ENCODE measurements at places on chromosomes 6 and 20. TPM values are rescaled to one million over a fixed set of nuclear protein-coding genes. Genes with fewer than 3 reads are reported as not detected.

Gene CST3
- 0.82 TPM for total RNA-seq

Gene ABHD16B
- not detected for total RNA-seq

Gene ZBTB12
- total RNA-seq: 4.8 TPM

Gene GPR6
- not detected for total RNA-seq

Gene MAP7
- total RNA-seq: 0.94 TPM

Gene TXNDC5
- total RNA-seq: 117 TPM

Gene BTN1A1
- not detected for total RNA-seq

Gene ACTL10
- total RNA-seq: 2.6 TPM

Gene TREM1
- not detected for total RNA-seq

Gene PTK7
- 3.7 TPM for total RNA-seq

Gene NANP
- total RNA-seq: 7.9 TPM

Gene SLPI
- total RNA-seq: not detected

Gene GJA10
- 0.32 TPM for total RNA-seq

Gene HNF4A
- not detected for total RNA-seq

Gene SLC52A3
- total RNA-seq: not detected

Gene GFOD1
- total RNA-seq: 4.6 TPM

GRCh38 chr6:155936551-155936950 is 480.9 kb upstream of the NOX3 start:
- H3K4me1 ChIP-seq: no peaks in the 10 kb centered on the region
- no peaks in the 10 kb centered on the region for H3K27me3 ChIP-seq
- no peak for DNase-seq
- H3K27ac ChIP-seq: no peak overlapping the region

- no peak overlapping the region for H3K27ac ChIP-seq
- peaks cover 61% of the 10 kb centered on the region for H3K36me3 ChIP-seq
- no peak overlapping the region for H3K4me3 ChIP-seq
- H3K27me3 ChIP-seq: no peaks in the 10 kb centered on the region
- DNase-seq: no peak
These were observed 7.2 kb downstream of the ACTR5 start for GRCh38 chr20:38755324-38755910.

GRCh38 chr6:69019832-69020231 is 384.8 kb downstream of the ADGRB3 start:
- H3K4me3 ChIP-seq: no peak overlapping the region
- no peaks in the 10 kb centered on the region for H3K27me3 ChIP-seq
- DNase-seq: no peak
- no peaks in the 10 kb centered on the region for H3K36me3 ChIP-seq
- H3K27ac ChIP-seq: no peak overlapping the region

DNA sequence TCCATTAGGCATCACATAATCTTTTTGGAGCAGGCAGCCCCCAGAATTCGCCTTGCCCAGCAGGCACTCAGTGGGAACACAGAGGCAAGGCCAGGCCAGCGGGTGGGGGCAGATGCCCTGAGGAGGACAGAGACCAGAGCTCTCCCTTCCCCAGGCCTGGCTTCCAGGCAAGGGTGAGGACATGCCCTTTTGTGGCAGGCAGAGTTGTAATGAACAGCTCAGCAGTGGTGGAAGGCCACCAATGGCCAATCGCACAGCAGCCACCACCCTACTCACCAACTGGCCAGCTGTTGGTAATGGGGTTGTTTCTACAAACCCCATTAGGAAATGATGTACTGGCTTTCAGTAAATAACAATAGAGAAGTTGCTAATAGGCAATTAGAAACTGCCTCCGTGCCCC is 15.4 kb upstream of the DDO start:
- DNase-seq: no peak
- H3K4me1 ChIP-seq: no peaks in the 10 kb centered on the region
- H3K27me3 ChIP-seq: no peaks in the 10 kb centered on the region
- H3K27ac ChIP-seq: no peak overlapping the region
- no peak overlapping the region for H3K4me3 ChIP-seq

DNA sequence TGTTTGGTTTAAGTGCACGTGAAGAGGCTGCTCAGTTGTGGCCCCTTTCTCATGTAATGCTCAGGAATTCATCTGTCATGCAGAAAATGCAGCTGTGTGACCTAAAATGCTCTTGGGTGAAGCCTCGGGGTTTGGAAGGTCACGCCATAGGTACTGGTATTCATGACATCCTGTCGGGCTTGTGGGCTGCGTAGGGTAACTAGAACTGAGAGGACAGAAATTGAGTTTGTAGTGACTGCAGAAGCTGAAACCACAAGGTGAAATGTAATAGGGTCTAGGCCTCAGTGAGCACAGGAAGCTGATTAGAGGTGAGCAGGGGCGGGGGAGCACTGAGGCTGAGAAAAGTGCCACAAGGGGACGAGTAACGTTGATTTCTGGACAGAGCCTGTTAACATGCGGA is 128.8 kb downstream of the SOBP start:
- no peaks in the 10 kb centered on the region for H3K36me3 ChIP-seq
- H3K27me3 ChIP-seq: peaks cover 6% of the 10 kb centered on the region
- peak; percentile 57 for DNase-seq
- peak overlapping the region; percentile 68 for H3K27ac ChIP-seq
- no peak overlapping the region for H3K4me3 ChIP-seq

DNA sequence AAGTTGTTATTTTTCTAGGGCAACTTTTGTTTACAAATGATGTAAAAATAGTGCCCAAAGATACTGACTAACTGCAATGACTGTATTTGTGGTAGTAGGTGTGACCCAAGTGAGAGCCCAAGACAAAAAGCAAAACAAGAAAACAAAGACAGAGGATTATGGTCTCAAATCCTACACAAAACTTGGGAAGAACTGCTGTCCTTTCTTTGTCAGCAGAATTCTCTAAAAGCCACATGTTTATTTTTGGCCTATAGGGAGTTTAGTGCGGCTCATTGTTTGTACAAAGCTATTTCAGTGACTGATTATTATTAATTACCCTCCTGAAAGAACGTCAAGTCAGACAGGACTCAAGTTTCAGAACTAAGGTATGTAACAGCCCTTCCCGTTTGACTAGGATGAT is 509.2 kb upstream of the SLC35B3 start:
- H3K4me3 ChIP-seq: no peak overlapping the region
- DNase-seq: no peak
- H3K36me3 ChIP-seq: no peaks in the 10 kb centered on the region
- no peak overlapping the region for H3K27ac ChIP-seq

DNA sequence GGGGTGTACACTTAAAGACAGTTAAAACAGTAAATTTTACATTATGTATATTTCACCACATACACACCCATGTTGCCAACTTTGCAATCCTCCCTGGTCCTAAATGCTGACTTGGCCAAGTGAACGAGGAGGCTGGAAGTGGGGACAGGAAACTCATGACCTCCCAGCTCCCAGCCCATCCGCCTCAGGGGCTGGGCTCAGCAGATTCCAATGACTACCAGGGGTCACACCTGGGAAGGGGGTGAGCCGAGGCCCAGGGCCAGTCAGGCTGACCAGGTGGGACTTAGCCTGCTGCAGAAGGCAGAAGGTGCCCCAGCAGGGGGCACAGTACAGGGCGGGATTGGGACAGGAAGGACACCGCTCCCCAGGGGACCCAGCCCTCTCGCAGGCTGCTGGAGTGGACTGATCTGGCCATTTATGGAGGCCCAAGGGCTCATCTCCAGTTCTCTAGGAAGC is 2.4 kb downstream of the SIGLEC1 start:
- peaks cover 8% of the 10 kb centered on the region for H3K27me3 ChIP-seq
- H3K4me1 ChIP-seq: no peaks in the 10 kb centered on the region
- no peak overlapping the region for H3K4me3 ChIP-seq
- DNase-seq: no peak
- H3K36me3 ChIP-seq: no peaks in the 10 kb centered on the region
- H3K27ac ChIP-seq: no peak overlapping the region

- H3K27ac ChIP-seq: peak overlapping the region; percentile 96
- no peak for DNase-seq
- H3K4me1 ChIP-seq: peaks cover 61% of the 10 kb centered on the region
- no peaks in the 10 kb centered on the region for H3K36me3 ChIP-seq
These were observed 65.8 kb downstream of the ADTRP start for GRCh38 chr6:11712760-11713159.

GRCh38 chr20:52190437-52191131 is 995 bp downstream of the ZFP64 start:
- peaks cover 8% of the 10 kb centered on the region for H3K36me3 ChIP-seq
- peak overlapping the region; percentile 87 for H3K27ac ChIP-seq
- H3K4me1 ChIP-seq: peaks cover 18% of the 10 kb centered on the region
- no peaks in the 10 kb centered on the region for H3K27me3 ChIP-seq
- H3K4me3 ChIP-seq: peak overlapping the region; percentile 92
- DNase-seq: peak; percentile 31

DNA sequence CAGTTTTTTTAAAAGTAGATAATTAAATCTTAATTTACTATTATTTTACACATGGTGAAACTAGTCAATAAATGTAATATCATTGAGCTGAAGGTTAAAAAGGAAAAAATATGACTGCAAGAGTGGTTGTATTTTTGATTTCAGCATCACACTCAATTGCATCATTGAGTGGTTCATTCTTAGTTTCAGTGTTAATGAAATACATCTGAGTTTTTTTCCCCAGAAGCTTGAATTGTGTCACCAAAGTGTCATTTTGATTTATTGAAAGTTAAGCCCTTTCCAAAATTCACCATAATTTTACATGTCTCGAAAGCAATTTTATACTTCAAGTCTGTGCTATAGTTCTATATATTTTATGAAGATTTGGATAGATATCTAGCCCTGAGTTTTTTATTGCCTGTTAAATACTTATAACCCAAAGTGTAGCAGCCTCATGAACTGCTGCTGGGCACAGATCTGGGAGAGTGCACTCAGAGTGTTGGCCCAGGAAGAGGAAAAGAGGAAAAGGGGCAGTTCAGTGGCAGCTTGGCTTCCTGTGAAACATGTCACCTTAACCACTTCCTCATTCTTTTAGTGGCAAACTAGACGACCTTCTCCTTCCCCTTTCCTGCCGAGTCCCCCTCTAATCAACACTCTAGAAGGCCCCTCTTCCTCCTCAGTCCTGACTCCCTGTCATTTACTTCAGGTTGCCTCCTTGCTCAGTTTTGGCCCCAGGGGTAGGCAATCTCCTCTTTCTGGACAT is 140.7 kb downstream of the ESR1 start:
- H3K4me1 ChIP-seq: peaks cover 5% of the 10 kb centered on the region
- H3K36me3 ChIP-seq: no peaks in the 10 kb centered on the region
- peaks cover 5% of the 10 kb centered on the region for H3K27me3 ChIP-seq
- no peak for DNase-seq
- H3K4me3 ChIP-seq: no peak overlapping the region

- no peaks in the 10 kb centered on the region for H3K4me1 ChIP-seq
- H3K36me3 ChIP-seq: no peaks in the 10 kb centered on the region
These were observed 35.7 kb downstream of the MGME1 start for GRCh38 chr20:18004384-18005031.

DNA sequence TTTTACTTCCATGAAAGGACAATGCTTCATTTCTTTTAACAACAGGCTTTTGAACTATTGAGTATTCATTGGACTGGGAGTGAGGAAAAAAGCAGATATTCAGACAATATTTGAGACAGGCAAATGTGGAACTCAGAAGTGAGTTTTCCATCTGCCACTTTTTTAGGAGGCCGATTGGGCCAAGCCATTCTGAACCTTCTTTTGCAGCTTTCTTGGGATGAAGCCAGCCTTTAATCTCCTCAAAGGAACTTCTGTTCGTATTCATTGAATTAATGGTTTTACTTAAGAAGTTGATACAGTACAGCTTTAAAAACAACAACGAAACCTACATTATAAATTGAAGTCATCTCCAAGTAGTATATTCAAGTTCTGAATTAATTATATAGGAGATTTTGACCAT is 187.1 kb upstream of the RNF217 start:
- H3K36me3 ChIP-seq: no peaks in the 10 kb centered on the region
- no peak overlapping the region for H3K27ac ChIP-seq
- no peak overlapping the region for H3K4me3 ChIP-seq
- H3K4me1 ChIP-seq: no peaks in the 10 kb centered on the region
- H3K27me3 ChIP-seq: no peaks in the 10 kb centered on the region

- H3K27me3 ChIP-seq: peaks cover 17% of the 10 kb centered on the region
- peaks cover under 1% of the 10 kb centered on the region for H3K4me1 ChIP-seq
- no peak overlapping the region for H3K4me3 ChIP-seq
- DNase-seq: no peak
These were observed 3.9 kb upstream of the LRP11 start for GRCh38 chr6:149867876-149868640.

DNA sequence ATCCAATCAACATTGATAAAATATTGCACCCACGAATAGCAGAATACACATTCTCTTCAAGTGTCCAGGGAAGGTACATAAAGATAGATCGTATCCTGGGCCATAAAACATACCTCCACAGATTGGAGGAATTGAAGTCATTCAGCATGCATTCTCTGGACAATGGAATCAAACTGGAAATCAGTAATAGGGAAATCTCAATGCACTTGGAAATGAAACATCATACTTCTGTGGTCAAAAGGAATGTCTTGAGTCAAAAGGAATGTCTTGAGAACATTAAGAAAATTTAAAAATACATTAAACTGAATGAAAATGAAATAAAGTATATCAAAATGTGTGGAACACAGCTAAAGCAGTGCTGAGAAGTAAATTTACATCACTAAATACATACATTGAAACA is 138.8 kb downstream of the TFAP2A start:
- no peak overlapping the region for H3K27ac ChIP-seq
- no peaks in the 10 kb centered on the region for H3K27me3 ChIP-seq
- H3K4me1 ChIP-seq: no peaks in the 10 kb centered on the region
- no peaks in the 10 kb centered on the region for H3K36me3 ChIP-seq
- H3K4me3 ChIP-seq: no peak overlapping the region

- H3K4me1 ChIP-seq: no peaks in the 10 kb centered on the region
- DNase-seq: no peak
- no peaks in the 10 kb centered on the region for H3K36me3 ChIP-seq
- no peaks in the 10 kb centered on the region for H3K27me3 ChIP-seq
These were observed 596.0 kb downstream of the EPM2A start for GRCh38 chr6:145139140-145139850.

- H3K27ac ChIP-seq: no peak overlapping the region
- no peaks in the 10 kb centered on the region for H3K36me3 ChIP-seq
- no peak overlapping the region for H3K4me3 ChIP-seq
- no peak for DNase-seq
- H3K27me3 ChIP-seq: no peaks in the 10 kb centered on the region
- H3K4me1 ChIP-seq: no peaks in the 10 kb centered on the region
These were observed 1237.5 kb upstream of the MAP3K7 start for GRCh38 chr6:91824331-91824730.

DNA sequence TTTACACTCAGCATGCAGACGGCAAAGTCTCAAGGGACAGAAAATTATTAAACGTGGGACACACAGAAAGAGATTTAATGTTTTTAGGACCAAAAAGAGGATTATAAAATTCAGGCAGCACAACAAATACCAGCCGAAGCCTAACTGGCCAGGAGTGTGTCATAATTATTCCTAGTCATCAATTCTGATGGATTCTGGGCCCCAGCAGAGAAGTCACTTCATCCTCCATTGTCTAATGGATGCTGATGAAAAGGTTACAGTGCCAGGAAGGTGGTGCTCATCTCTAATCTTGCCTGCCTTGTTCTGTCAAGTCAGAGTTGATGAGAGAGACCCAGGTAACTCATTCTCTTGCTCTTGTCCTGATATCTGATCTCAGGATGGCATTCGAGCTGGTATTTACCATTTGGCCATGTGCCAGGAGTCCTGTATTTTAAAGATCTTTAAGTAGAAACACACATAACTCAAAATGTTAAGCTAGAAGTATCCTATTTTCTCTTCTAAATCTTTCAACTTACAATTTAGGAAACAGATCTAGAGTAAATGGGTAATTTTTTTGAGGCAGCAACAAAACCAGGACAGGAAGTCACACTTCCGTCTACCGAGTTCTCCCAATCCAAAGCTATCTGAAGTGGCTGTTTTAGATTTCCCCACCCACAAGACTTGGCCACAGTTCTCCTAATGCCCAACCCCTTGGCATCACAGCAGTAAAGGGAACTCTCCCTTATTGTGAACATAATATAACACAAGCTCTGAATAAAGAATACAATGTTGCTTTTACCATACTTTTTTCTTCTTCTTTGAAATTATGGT is 50.0 kb downstream of the ADAT2 start:
- H3K4me3 ChIP-seq: no peak overlapping the region
- no peak overlapping the region for H3K27ac ChIP-seq
- peaks cover 3% of the 10 kb centered on the region for H3K27me3 ChIP-seq
- no peaks in the 10 kb centered on the region for H3K36me3 ChIP-seq
